ENCODE measurements at places on chromosomes 13 and 19. TPM values are rescaled to one million over a fixed set of nuclear protein-coding genes. Genes with fewer than 3 reads are reported as not detected.

The NLRP11 gene
- not detected for total RNA-seq

The SAMD4B gene
- total RNA-seq, result 155 TPM

The FFAR1 gene
- not detected for total RNA-seq

The ZNF77 gene
- 4.6 TPM for total RNA-seq

The KIR3DL2 gene
- not detected for total RNA-seq

The LSR gene
- total RNA-seq, result 166 TPM

The SHISA7 gene
- not detected for total RNA-seq

Data from endodermal cell (in vitro differentiated cells).